Ascending aorta (tissue), 2 donors: ENCODE measurements at places on chromosomes 7 and 10.

DNA sequence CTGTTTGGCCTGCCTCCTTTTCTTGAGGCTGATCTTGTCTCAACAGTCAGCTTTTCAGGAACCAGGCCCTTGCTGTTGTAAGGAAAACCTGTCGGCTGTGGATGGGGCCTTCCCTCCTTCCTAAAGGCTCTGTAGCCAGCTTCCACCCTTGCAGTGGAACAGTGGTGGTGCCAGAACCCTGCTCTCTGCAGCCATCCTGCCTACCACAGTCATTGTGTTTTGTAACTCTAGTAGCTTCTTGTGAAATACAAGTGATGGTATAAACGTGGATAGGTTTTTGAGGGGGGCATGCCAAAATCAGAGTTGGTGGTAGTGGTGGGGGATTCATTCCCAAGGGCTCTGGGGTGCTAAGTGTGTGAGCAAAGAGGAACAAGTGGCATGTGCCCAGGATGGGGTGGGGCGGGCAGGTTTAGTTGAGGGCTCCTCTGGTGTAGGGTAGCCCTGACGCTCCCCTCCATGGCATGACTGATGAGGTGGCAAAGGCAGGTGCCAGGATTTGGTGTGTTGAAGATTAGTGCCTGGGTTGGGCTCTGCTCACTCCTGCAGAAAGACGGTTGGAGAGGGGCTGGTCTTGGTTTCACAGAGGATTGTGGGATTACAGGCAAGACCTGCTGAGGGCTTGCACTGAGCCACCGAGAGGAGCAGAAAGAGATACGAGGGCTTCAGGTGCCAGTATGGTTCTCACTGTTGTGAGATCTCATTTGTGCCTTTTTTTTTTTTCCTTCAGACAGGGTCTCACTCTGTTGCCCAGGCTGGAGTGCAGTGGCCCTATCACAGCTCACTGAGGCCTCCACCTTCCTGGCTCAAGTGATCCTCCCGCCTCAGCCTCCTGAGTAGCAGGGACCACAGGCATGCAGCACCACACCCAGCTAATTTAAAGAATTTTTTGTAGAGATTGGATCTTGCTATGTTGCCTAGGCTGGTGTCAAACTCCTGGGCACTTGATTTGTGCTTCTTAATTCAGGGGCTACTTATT, 7.4 kb downstream of the TSPAN14 start:
- no peak for DNase-seq

DNA sequence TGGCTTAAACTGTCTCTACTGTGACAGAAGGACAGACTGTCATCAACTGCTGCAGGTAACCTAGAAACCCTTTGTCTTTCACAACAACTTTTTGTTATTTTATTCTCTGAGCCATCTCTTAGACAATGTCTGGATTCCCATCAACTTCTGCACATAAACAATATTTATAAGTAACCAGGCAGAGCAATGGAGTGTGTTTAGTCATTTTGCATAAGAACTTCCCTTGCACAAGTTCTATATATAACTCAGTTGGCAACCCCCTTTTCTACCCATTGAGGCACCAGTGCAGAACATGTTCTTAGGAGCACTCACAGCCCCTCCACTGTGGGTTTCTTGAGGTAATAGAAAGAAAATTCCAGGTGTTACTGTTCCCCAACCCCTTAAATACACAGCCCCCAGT, 65.0 kb upstream of the IL6 start:
- no peak for DNase-seq

GRCh38 chr7:1320616-1321240, 88.1 kb downstream of the UNCX start:
- DNase-seq: no peak

- DNase-seq: no peak
Observed at GRCh38 chr7:138943061-138943460, 38.1 kb downstream of the KIAA1549 start.

DNA sequence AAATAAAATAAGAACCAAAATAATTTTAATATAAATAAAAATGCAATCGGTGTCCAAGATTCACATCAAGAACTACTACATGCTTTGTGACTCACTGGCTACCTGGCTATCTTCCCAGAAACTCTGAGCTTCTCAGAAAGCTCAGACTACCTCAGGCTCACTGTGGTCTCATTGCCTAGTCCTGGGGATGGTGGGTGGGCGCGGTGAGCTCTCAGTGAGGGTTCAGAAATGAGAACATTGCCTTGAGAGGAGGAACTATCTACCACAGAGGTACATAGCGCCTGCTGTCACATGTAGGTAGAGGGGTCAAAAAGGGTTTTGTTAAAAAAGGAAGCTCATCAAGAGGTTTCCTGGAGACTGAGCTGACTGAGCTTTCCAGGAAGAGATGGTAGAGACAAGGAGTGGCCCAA, 108.0 kb downstream of the WDFY4 start:
- DNase-seq: no peak

- DNase-seq: no peak
Observed at GRCh38 chr10:35063837-35064454, 26.2 kb downstream of the CUL2 start.
